ENCODE measurements at places on chromosomes 5 and 9.
A peak's percentile ranks its signal among the peaks of the same experiment; 100 is the strongest.

GRCh38 chr9:115411993-115412452 lies 294.1 kb upstream of the TNC start:
- peak; percentile 52 for DNase-seq

- no peak for DNase-seq
These were observed 85.1 kb downstream of the OTULIN start for GRCh38 chr5:14749579-14750101.

- peak; percentile 28 for DNase-seq
These were observed 666.9 kb upstream of the KLF4 start for GRCh38 chr9:108156270-108156998.

DNA sequence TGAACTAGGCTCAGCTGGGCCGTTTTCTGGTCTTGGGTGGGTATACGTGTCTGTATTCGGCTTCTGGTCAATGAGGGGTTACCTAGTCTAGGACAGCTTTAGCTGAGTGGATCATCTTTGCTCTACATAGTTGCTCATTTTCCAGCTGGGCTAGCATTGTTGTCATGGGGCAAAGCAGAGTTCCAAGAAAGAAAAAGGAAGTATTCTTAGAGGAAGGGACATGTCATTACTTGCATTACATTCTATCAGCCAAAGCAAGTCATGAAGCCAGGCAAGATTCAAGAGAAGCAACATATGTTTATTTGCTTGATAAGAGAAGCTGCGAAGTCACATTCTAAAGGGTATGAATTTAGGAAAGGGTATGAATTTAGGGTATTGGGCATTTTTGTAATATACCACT lies 396.5 kb downstream of the ZNF608 start:
- DNase-seq: no peak

DNA sequence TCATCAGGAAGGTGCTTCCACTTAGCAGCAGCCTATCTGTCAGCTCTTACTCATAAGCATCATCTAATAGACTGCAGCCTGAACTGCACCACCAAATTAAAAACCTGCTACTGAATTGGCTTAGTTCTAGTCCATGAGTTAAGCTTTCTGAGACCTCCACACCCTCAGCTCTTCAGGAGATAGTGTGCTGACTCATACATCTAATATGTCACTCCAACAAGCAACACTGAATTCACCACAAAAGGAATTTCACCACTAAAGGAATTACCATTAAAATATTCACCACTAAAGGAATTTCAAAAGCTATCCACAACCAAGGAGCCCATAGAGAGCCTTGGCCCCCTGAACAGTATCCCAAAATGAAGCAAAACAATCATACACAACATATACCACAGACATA lies 418.5 kb upstream of the RORB start:
- DNase-seq: peak; percentile 5

DNA sequence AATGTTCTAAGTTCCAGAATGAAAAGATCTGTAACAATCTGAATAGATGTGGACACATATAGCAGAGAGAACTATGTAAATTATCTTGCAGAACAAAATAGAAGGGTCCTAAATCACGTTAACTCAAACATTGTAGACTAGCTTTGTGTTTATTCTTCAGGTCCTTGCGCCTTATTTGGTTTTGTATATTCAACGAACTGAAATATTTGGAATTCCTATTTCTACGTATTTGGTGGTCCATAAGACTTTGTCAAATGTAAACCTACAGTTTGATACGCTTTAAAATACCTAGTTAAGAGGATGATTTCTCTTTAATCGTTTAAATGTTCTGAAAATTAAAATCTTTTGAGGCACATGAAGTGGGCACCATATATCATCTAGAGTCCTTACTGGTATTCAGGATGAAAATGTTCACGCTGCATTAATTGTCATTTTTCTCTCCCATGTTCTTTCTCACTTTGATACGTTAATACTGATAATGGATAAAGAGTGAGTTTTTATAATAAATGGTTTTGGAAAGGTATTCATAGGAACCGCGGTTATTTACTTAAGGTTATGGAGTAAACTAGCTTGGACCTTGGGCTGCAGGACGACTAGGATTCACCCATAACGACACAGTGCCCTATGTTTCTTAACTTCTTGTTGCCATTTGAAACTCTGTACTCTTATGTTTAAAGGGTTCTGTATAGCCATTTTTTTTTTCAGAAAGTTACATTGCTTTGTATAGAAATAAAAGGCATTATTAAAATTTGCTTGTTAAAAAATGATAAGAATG lies 45.3 kb downstream of the NDFIP1 start:
- DNase-seq: no peak

GRCh38 chr9:18891946-18892670 lies 140.9 kb downstream of the SAXO1 start:
- DNase-seq: no peak

- no peak for DNase-seq
These were observed 25.4 kb downstream of the EXOC3 start for GRCh38 chr5:468401-468800.

- no peak for DNase-seq
These were observed 317.0 kb upstream of the RFX3 start for GRCh38 chr9:3842839-3843238.

DNA sequence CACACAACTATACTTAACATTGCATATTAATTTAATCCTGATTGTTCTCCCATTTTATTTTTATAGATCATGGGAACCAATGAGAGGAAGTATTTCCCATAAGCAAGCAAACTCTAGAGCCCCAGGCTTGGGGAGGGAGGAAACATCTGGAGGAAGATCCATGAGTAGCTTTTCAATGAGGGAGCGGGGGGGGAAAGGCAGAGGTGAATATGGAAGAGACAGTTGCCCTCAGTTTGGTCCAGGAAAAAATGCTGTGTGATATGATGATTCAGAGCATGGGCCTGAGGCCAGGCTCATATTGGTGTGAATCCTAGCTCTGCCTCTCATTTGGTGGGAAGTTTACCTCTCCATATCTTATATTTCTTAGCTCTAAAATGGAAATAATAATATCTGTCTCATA lies 42.2 kb upstream of the ALDOB start:
- peak; percentile 42 for DNase-seq

- no peak for DNase-seq
These were observed 16.8 kb downstream of the FRMD3 start for GRCh38 chr9:83521411-83521810.

GRCh38 chr5:180813420-180813819 lies 10.8 kb upstream of the MGAT1 start:
- DNase-seq: no peak

- DNase-seq: no peak
These were observed 3.4 kb downstream of the KCNT1 start for GRCh38 chr9:135705376-135705775.

- peak; percentile 39 for DNase-seq
These were observed 4.2 kb downstream of the SIL1 start for GRCh38 chr5:139193928-139194327.

- DNase-seq: no peak
These were observed 28.5 kb downstream of the IL6ST start for GRCh38 chr5:55966284-55966683.

DNA sequence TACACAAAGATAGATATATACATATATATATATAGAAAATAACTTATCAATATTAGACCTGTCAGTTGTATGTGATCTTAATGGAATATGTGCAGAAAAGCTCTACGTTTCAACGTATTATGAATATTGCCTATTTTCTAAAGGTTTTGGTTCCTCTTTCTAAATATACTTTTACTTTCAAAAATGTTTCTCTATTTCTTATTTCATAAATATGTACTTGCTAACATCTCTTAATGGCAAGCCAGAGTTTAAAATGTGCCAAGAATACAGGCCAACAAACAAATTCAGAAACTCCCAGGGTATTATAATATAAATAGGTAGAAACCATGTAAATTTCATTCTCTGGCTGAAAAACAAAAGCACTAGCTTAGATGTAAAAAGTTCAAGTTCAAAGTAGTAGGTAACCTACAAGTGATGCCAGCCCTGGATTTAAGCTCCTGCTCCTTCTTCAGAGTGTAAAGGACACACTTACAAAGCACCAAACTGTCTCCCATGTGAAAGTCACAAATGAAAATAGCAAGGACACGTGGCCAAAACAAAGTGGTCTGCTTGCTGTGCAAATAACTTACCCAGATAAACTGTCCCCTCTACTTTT lies 685.1 kb upstream of the DMAC1 start:
- no peak for DNase-seq

- no peak for DNase-seq
These were observed 237.9 kb downstream of the ISL1 start for GRCh38 chr5:51621156-51621555.

- no peak for DNase-seq
These were observed 115.6 kb downstream of the SEMA5A start for GRCh38 chr5:9430306-9430705.

DNA sequence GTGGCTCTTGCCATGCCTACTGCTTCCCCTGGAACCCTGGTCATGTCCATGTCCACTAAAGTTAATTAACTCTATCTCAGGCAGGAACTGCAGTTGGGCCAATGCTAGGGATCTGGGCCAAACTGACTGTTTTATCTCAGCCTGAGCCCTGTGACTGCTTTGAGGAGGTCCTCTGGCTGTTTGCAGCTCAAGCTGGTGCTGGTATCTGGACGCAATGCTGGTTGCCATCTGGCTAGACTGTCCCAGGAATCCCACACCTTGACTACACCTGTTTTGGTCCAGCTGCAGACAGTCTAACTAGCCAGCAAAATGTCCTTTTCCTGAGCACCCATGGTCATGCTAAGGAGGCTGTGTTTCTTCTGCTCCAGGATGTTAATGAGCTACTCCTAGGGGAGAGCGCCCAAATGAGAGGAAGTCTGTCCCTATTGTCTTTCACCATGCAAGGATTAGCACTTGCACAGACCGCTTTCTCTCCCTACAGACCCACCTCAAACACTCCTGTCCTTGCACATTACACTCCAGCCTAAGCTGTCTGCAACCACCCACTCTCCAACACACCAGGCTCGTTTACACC lies 251.0 kb downstream of the SH3GL2 start:
- DNase-seq: no peak

- DNase-seq: peak; percentile 76
These were observed 451.8 kb downstream of the RAB3C start for GRCh38 chr5:59034498-59035186.

DNA sequence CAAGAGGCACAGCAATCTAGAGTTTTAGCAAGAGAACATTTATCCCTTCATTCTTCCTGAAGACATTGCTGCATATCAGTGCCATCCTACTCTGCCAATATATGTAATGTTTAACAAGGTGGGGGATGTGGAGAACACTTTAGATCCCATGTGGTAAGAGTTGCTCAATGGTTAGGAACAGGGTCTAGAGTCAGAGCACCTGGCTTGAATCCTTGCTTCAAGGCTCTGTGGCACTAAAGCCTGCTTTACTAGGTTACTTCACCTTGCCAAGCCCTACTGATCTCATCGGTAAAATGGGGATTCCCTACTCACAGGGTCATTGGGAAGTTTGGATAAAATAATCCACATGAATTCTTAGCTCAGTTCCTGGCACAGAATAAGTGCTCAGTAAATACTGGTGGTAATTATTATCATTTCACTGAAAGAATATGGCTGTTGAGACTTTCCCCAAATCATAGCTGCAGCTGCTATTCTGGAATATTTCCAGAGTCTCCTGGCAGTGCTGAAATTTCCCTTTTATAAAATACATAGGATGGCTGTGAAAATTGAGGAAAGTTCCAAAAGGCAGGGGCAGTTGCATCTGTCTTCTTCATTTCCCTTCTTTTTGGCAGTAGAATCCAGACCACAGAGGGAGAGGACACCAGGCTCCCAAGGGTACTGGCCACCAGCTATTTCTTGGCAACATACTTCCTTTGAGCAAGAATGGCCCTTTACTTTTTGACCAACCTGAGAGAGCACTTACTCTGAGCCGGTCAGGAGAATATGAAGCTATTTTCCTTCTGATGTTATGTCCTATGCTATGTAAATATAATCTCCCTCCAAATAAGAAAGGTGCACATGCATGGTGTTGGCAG lies 142.8 kb downstream of the PALM2AKAP2 start:
- no peak for DNase-seq

DNA sequence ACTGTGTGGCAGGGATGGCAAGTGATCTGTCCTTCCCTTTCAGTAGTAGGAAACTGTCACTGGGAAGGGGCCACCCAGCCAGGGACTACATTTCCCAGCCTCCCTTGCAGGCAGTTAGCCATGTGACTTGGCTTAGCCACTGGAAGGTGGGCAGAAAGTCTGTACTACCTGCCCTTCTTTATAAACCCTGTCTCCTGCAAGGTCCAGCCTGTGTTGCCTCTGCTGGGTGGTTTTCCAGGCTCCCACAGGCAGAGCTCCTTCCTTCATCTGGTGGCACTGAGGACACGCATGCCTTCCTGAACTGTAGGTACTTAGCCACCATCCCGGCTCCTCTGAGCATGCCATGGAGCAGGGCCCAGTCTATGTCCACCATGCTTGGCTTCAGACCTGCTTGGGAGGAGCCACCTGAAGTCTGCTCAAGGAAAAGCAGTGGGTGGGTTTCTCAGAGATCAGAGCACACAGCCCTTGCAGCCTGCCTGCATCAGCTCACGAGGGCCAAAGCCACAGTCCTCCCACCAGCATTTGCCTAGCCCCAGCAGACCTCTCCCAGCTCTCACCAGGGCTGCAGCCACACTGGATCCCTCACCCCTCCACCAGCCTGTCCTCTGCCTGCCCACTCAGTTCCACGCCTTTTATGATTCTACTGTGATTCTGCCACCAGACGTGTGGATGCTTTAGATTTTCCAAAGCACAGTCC lies 16.7 kb upstream of the SLC25A51 start:
- no peak for DNase-seq

DNA sequence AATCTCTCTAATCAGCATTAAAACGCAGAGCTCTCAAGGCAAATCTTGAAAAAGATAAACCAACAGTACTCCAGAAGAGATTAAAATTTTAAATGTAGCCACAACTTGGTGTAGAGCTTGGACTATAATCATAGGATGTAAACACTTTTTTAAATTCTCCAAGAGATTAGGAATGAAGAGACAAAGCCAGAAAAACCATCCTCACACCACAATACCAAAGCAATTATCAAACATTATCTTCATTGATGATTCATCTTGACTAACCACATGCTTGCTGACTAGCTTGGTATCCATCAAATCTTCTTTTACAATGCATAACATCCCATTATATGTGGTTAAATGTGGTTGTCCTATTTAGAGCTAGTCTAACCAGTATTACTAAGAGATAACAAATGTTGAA lies 815.1 kb downstream of the TLE1 start:
- peak; percentile 94 for DNase-seq

- no peak for DNase-seq
These were observed 96.7 kb downstream of the NUDT12 start for GRCh38 chr5:103465891-103466290.

DNA sequence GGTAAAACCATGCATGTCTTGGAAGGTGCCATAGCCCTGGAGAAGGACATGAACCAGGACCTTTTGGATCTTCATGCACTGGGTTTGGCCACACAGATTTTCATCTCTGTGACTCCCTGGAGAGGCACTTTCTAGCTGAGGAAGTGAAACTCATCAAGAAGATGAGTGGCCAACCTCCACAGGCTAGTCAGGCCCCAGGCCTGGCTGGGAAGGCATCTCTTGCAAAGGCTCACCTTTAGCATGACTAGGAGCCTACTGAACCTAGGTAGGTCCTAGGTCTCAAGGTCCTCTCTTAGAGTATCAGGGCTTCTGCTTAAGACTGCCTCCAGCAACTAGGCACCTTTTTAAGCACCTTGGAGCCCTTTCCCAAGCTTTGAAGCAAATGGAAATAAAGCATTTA lies 1448.7 kb upstream of the ACO1 start:
- no peak for DNase-seq

- no peak for DNase-seq
These were observed 92.9 kb downstream of the DRD1 start for GRCh38 chr5:175351126-175351525.

- DNase-seq: no peak
These were observed 15.7 kb downstream of the SPATA9 start for GRCh38 chr5:95667061-95667618.

- peak; percentile 55 for DNase-seq
These were observed 188.2 kb upstream of the SLC27A6 start for GRCh38 chr5:128777052-128777451.
